ENCODE measurements at places on chromosomes 7 and 10.

- DNase-seq, result no peak
Observed at GRCh38 chr10:15232279-15232678, 63.8 kb upstream of the NMT2 start.

- no peak for DNase-seq
Observed at GRCh38 chr7:90474284-90475210, 5.1 kb downstream of the PTTG1IP2 start.

DNA sequence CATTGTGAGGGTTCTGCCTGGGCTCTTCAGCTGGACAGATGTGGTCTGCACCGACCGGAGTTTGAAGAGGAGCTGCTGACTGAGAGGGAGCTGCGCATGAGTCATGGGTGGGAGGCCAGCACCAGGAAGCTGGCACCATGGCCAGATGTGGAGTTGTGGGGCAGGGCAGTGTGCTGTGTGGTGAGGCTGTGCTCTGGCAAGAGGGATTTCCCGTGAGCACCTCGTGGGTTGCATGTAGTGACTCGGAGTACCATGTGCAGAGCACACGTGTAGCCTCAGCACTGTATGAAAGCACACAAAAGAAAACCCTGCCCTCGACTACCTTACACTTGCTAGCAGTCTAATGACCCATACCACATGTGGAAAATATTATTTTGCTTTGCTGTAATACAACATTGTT is 103.4 kb downstream of the WNT2 start:
- no peak for DNase-seq

GRCh38 chr10:122348935-122349361 is 25.6 kb upstream of the PLEKHA1 start:
- DNase-seq, result no peak

DNA sequence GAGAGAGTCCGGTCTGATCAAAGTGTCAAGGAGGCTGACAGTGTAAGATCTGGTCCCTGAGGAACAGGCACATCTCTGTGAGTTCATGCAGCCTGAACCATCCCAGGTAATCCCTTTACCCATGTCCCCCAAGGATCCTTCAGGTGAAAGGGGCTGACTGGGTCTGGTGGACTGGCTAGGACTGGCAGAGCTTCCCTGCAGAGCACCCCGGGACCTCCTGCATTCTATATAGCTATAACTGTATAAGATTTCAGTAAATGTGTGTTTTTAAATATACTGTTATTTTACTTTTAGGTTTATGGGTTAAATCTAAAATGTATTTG is 246.8 kb downstream of the ELMO1 start:
- no peak for DNase-seq

DNA sequence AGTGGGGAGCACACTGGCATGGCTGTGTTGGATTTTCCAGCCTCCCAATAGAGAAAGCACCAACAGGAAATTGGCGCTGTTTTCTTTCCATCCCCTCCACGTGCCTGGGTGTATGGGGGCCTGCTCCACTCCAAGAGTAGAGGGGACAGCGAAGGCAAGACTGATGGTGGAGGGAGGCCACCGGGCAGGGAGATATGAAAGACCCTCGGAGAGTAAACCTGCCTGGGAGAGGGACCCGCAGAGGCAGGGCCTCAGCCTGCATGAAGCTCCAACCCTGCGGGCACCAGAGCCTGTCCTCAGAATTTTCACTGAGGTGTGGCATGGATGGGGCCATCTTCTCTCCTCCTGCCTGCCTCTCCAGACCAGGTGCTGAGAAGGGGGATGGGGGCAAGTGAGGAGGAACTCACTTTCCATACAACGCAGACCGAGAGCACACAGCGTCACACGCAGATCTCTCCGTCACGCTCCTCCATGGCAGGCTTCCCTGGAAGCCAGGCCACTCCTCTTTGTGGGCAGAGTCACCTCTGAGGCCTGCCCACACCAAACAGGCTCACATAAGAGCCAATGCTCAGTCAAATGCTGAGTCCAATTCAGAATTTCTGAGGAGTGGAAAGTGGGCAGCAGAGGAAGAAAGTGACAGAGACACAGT is 18.8 kb downstream of the ANXA11 start:
- no peak for DNase-seq

GRCh38 chr10:99279626-99280111 is 44.0 kb upstream of the HPSE2 start:
- DNase-seq, result peak; percentile 16

GRCh38 chr7:51601461-51601860 is 284.9 kb upstream of the COBL start:
- no peak for DNase-seq

DNA sequence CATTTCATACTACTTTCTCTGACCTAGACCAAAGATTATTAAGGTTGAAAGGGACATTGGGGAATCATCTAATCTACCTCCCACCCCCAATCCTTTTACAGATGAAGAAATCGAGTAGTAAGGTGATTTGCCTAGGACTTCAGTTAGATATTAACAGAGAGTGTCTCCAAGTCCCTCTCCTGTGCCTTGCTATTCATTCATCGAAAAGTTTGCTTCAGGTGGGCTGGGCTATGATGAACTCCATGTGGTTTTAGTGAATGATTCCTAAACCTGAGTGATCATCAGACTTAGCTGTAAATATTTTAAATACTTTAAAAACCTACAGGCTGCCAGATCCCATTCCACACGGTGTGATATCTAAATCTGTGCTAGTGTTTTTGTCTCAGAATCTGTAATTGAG is 259.4 kb upstream of the SORCS1 start:
- DNase-seq, result no peak

GRCh38 chr7:45007571-45008328 is 7.7 kb downstream of the CCM2 start:
- no peak for DNase-seq
